Activated naive CD4-positive, alpha-beta T cell treated with anti-CD3 and anti-CD28 coated beads for 36 hours (primary cell): ENCODE measurements at places on chromosomes 6 and 20. TPM values are rescaled to one million over a fixed set of nuclear protein-coding genes. Genes with fewer than 3 reads are reported as not detected.

GRCh38 chr6:164345327-164345726, 930.8 kb downstream of the QKI start:
- no peak for DNase-seq

TSBP1 gene
- not detected for total RNA-seq

GRCh38 chr20:51700809-51701285, 67.3 kb downstream of the ATP9A start:
- peak; percentile 14 for DNase-seq

TOX2 gene
- 1.6 TPM for total RNA-seq
